NCI-H1436 treated with DMSO at 0.1 percent for 48 hours (cell line): ENCODE measurements at places on chromosomes 11 and 22.

- no peak for DNase-seq
Observed at GRCh38 chr22:50357756-50358155, 14.6 kb downstream of the PPP6R2 start.

DNA sequence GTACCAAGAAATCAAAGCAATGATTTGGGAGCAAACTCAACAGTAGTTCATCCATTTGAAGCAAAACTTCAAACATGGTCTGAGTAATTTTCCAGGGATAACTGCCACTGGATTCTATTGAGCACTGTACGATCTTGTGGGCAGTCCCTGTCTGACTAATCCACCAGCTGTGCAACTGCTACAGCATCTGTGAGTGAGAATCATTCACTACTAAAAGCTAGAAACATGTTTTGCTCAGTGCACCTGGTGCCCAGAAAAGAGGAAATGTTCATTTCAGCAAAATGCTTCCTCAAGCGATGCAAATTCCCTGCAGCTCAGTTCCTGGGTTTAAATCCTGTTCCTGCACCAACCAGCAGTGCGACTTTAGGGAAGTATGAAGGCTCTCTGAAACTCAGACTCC lies 1077.9 kb downstream of the DLG2 start:
- no peak for DNase-seq

- no peak for DNase-seq
Observed at GRCh38 chr22:36578619-36579018, 49.7 kb upstream of the EIF3D start.

GRCh38 chr11:14105446-14105845 lies 142.9 kb downstream of the SPON1 start:
- DNase-seq, result no peak

- DNase-seq, result no peak
Observed at GRCh38 chr11:59137190-59137589, 5.5 kb upstream of the FAM111A start.

DNA sequence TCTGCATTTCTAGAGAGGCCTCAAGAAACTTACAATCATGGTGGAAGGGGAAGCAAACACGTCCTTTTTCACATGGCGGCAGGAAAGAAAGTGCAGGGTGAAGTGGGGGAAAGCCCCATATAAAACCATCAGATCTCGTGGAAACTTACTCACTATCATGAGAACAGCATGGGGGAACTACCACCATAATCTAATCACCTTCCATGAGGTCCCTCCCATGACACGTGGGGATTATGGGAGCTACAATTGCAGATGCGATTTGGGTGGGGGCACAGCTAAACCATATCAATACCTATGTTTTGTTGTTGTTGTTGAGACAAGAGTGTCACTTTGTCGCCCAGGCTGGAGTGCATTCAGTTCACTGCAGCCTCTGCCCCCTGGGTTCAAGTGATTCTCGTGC lies 29.9 kb downstream of the SFI1 start:
- no peak for DNase-seq
